A549 treated with CpdA at 1 μM for 4 hours (cell line): ENCODE measurements at places on chromosomes 6 and 20. TPM values are rescaled to one million over a fixed set of nuclear protein-coding genes. Genes with fewer than 3 reads are reported as not detected.

The FKBP1C gene
- 1.7 to 2.7 TPM (median 1.9 TPM) in 5 replicates for total RNA-seq

The DZANK1 gene
- total RNA-seq, result 2.9 to 3.2 TPM (median 3.1 TPM) in 5 replicates

The NRSN1 gene
- not detected in 5 replicates for total RNA-seq

The NR2E1 gene
- total RNA-seq, result 0.03 to 0.09 TPM (median 0.05 TPM) in 3 of 5 replicates, not detected in the others

The LZTS3 gene
- total RNA-seq, result 2.5 to 2.9 TPM (median 2.7 TPM) in 5 replicates

The SULF2 gene
- 19.4 to 22.7 TPM (median 21.6 TPM) in 5 replicates for total RNA-seq

The CCM2L gene
- 0.42 to 0.92 TPM (median 0.50 TPM) in 5 replicates for total RNA-seq
